ENCODE measurements at places on chromosomes 16 and 17.

GRCh38 chr17:58254803-58255202, 16.4 kb downstream of the LPO start:
- DNase-seq: no peak

DNA sequence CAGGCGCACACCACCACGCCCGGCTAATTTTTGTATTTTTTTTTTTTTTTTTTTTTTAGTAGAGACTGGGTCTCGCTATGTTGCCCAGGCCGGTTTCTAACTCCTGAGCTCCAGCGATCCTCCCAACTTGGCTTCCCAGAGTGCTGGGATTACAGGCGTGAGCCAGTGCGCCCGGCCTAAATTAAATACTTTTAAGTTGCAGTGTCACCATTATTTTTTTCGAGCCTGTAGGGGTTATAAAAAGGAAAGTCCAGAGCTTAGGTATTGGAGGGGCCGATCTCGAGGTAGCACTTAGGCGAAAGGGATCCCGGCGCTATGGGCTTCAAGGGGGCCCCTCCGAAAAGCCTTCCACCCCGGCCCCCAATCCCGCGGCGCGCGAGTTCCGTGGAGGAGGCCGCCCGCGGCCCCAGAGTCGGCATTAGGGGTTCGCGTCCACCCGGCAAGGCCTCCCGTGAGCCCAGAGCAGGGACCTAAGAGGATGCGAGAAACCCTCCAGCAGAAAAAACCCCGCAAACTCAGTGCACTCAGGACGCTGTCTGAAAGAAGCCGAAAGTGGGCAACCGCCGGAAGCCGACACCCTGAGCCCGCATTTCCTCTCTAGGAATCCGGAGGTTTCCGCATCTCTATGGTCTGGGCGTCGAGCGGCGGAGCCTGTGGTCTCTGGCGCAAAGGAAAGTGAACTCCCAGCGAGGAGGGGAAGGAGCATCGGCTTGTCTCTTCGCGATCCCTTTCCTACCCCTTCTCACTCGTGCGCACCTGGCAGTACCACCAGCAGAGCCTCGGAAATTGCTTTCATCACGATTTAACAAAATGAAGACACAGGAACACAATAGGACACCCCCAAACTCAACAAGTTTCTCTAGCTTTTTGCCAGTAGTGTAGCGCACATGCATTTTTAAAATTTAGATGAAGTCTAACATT, 14.1 kb upstream of the RGS9 start:
- peak; percentile 87 for DNase-seq

DNA sequence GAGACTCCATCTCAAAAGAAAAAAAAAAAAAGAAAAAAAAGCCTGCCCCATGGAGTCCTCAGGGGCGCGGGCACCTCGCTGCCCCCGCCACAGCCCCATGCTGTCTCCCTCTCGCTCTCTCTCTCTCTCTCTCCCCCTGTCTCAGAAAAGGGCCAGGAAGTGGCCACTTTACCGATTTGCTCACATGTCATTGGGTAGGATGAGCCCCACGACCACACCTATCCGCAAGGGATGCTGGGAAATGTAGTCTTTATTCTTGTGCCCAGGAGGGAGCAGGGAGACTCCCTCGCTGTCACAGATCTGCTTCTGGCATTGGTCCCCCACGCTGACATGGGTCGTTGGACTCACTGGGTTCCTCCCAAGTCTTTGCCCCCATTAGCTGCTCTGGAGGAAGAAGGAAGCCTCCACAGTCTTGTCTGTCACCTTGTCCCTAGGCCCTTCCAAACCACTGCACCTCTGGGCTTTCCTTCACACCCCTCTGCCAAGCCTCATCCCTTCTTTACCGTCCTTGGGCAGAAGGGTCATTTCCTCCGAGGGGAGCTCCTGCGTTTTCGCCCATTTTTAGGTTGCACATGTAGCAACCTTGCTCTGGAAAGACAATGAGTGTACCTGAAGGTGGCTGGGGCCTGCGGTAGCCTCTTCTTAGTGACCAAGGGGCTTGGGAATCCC, 6.9 kb upstream of the GJD3 start:
- DNase-seq: no peak

GRCh38 chr16:12191102-12191501, 214.6 kb downstream of the SNX29 start:
- no peak for DNase-seq

All from LoVo (cell line).